ENCODE measurements at places on chromosomes 13 and 19.

DNA sequence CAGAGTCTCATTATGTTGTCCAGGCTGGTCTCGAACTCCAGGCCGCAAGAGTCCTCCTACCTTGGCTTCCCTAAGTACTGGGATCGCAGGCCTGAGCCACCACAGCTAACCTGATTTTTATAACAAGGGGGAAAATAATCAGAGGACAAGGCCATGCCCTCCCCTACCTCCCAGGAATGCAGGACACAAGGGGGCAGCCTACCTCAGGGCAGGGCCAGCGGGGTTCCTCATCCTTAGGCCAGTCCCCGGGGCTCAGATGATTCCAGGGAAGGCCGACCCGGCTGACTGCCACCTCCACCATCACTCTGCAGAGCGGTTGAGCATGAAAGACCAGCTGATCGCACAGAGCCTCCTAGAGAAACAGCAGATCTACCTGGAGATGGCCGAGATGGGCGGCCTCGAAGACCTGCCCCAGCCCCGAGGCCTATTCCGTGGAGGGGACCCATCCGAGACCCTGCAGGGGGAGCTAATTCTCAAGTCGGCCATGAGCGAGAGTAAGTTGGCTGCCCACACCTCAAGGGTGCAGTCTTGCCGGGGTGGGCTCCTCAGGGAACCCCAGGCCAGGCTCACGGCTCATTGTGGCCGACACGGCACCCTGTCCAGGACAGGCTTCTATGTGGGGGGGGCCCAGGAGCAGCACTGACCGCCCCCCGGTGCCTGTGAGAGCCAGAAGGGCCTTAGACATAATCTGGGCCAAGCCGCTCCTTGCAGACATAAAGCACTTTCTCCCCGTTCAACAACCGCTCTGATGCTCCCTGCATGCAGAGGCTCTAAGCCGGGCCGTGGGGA lies 26.8 kb downstream of the PEX11G start:
- DNase-seq: no peak

- no peak for DNase-seq
Observed at GRCh38 chr13:111906306-111906705, 160.6 kb upstream of the SOX1 start.

DNA sequence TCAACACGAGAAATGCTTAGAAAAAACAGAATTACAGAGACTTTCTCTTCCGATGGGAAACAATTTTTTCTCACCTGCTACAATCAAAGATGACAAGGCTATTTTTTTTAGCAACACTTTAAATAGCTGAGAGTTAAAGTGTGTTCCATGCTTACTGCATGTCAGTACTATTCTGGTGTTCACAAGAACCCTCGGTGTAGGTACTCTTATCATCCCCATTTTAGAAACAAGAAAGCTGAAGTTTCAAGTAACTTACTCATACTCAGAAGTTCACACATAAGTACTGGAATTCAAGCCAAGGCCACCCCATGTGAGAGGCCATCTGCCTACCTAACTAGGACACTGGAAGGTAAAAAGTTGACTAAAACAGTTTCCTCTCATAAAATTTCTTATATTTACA lies 9.0 kb upstream of the TNFRSF19 start:
- no peak for DNase-seq

DNA sequence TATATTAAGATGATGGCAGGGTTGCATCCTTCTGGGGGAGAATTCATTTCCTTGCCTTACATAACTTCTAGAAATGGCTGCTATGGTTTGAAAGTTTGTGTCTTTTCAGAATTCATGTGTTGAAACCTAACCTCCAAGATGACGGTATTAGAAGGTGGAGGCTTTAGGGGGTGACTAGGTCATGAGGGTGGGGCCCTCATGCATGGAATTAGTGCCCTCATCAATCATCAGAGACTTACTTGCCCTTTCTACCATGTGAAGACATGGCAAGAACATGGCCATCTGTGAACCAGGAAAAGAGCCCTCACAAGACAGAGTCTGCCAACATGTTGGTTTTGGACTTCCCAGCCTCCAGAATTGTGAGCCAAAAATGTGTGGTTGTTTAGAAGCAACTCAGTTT lies 14.8 kb upstream of the FCER2 start:
- no peak for DNase-seq

- no peak for DNase-seq
Observed at GRCh38 chr13:104648291-104648690, 1582.1 kb upstream of the SLC10A2 start.

GRCh38 chr19:52653161-52653560 lies 15.0 kb upstream of the ZNF83 start:
- no peak for DNase-seq

DNA sequence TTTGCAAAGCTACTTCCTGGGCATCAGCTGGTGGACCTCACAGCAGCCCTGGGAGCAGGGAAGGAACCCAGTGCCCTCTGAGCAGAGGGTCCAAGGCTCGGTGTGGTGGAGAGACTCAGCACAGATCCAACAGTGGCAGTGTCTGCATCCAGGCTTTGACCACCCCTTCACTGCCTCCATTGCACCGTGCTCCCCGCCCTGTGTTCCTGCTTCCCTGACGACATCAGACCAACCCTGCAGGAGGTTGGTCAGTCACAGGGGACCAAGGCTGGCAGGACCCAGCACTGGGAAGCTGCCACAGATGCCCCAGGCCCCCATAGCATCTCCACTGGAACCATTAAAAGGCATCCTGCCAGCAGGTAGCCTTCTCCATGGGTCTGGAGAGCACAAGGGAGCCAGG lies 7.8 kb upstream of the VSTM2B start:
- DNase-seq: no peak

Data from CD4-positive, alpha-beta T cell treated with Interleukin-17A for 1 hour (primary cell).